ENCODE measurements at places on chromosomes 13 and 19.
A peak's percentile ranks its signal among the peaks of the same experiment; 100 is the strongest.

DNA sequence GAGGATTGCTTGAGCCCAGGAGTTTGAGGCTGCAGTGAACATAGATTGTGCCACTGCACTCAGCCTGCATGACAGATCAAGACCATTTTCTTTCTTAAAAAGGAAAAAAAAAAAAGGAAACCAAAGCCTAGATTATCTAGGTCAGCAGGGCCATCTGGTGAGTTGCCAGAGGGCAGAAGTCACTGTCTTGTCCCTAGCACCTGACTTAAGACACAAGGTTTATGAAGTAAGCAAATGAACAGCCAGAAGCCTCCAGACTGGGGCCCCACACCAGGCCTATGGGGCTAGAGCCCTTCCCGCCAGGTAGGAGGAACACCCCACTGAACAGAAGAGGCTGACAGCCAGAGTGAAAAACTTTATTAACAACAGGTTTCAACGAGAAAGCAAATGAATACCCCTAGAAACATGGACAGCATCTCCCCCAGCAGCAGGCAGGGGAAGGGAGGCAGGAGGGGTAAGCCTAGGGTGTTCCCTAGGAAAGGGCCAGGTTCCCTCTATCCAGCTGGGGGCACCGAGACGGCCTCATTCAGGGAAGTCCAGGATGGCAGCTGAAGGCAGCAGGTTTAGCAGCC is 1.2 kb downstream of the WDR83 start:
- no peak for DNase-seq

GRCh38 chr19:295687-296370 is 4.6 kb upstream of the PLPP2 start:
- DNase-seq: no peak

- DNase-seq: no peak
Observed at GRCh38 chr13:73952648-73953047, 181.6 kb downstream of the KLF12 start.

DNA sequence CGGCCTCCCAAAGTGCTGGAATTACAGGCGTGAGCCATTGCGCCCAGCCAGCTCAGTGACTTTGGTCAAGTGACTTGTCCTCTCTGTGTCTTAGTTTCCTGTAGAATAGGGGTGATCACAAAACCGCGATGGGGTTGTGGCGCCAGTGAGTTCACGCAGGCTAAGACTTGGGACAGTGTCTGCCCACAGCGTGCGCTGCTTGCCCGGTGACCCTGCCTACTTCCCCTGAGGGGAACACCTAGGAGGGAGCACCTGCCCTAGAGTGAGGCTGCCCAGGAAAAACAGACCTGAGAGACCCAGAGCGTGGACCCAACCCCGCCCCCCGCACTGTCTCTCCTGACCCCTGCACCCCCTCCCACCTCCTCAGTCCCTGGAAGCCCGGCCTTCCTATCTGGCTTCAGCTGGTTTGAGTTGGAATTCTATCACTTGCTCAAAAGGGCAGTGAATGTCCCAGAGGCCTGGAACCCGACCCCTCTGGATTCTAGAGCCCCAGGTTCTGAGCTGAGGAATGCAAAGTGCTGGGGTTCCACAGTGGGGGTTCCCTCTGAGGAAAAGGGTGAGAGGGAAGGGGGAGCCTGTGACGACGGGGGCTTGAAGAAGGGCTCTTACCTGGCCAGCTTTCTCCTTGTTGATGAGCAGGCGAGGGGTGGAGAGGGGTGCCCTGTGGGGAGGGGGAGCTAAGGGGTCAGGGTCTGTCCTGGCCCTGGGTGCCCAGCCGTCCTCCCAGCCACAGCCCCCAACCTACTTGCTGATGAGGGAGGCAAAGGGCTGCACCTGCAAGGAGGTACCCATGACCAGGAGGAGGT is 2.2 kb upstream of the RINL start:
- DNase-seq: no peak

GRCh38 chr19:41541990-41542584 is 33.9 kb upstream of the CEACAM21 start:
- peak; percentile 67 for DNase-seq

DNA sequence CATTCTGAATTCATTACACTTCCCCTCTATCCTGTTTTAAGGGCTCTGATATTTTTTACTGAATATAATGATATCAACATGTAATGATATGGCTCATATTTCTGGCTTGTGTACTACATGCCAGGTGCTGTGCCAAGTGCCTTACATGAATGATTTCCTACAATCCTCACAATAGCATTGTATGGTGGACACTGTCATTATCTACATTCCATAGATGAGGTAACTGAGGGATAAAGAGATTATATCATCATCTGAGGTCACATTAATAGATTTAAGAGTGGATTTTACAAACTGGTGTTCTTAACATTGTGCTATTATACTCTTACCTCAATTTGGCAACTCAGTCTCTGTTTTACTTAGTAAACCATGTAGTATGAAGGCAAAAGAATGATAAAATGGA is 502.0 kb downstream of the LIG4 start:
- no peak for DNase-seq

- no peak for DNase-seq
Observed at GRCh38 chr13:49759503-49759902, 33.0 kb downstream of the KPNA3 start.

DNA sequence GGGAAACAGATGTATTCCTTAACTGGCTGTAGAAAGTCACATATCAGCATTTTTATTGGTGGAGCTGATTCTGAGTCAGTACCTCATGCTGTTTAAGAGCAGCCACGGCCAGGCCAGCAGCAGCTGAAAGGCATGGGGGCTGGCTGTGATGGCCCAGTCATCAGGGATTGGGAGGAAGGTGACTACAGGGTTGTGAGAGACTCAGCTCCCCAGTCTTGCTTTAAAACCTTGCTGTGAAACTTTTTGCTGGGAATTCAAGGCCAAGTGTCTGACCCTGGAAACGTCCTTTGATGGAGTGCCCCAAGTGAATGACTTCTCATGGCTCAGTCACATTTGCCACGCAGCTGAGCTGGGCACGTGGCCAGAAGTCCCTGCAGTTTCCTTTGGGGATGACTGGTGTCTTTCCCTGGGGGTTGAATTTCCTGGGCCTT is 39.1 kb upstream of the RNF113B start:
- DNase-seq: no peak

DNA sequence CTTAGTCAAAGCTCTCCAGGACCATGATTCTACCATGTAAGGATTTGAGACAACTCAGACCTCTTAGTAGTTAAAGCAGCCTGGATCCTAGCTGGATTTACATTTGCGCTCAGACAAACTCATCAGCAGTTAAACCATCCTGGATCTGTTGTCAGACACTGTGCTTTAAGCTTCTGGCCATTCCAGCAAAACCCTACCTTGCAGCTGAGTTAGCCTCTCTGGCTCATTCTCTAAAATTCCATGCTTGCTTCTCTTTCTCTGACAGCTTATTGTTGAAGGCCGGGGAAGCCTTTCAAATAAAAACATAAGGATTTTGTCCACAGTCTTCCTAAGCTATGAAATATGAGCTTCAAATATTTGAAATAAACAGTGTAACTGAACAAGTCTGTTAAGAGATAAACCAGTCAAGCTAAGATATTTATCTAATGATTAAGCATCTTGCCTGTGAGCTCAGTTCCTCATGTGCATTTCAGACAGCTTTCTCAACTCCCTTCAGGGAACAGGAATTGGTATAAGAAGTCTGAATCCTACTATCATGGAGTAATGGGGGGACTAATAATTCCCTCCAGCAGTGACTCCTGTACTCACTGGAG is 89.3 kb downstream of the SLAIN1 start:
- no peak for DNase-seq

- no peak for DNase-seq
Observed at GRCh38 chr19:46299004-46299509, 2.2 kb downstream of the HIF3A start.

DNA sequence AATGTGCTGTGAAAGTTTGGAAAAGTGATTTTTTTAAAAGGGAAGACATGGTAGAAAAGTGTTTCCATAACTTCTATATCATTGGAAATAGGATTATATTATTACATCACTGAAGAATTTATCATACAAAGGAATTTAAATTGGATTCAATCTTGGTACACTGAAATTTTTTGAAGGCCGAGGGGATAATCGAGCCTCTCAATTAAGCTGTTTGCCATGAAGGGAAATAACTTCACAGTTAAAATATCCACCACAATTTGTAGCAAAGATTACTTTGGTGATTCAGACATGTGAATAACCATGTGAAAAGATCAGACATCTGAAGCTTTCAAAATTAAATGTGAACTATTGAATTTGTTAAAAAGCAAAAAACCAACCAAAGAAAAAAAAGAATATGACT is 215.3 kb downstream of the KLF5 start:
- DNase-seq: no peak

- DNase-seq: no peak
Observed at GRCh38 chr13:35720690-35721554, 244.4 kb upstream of the MAB21L1 start.

GRCh38 chr13:40878823-40879222 is 89.4 kb downstream of the SLC25A15 start:
- no peak for DNase-seq

GRCh38 chr13:29160862-29161261 is 340.7 kb downstream of the MTUS2 start:
- DNase-seq: no peak

- no peak for DNase-seq
Observed at GRCh38 chr19:11894851-11895250, 7.3 kb downstream of the ZNF69 start.

- no peak for DNase-seq
Observed at GRCh38 chr13:31213651-31214289, 14.0 kb downstream of the B3GLCT start.

DNA sequence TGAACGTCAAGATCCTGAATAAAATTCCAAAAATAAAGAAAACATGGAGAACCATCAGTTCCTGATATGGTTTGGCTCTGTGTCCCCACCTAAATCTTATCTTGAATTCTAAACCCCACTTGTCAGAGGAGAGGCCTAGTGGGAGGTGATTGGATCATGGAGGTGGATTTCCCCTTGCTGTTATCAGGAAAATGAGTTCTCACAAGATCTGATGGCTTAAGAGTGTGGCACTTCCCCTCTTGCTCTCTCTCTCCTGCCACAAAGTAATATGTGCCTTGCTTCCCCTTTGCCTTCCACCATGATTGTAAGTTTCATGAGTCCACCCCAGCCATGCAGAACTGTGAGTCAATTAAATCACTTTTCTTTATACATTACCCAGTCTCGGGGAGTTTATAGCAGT is 827.4 kb downstream of the GPC5 start:
- no peak for DNase-seq

All from activated T-helper 1 cell treated with Interleukin-2 at 50 U/mL for 16 hours (primary cell).